ENCODE measurements at places on chromosomes 16 and 17.
A peak's percentile ranks its signal among the peaks of the same experiment; 100 is the strongest.

- DNase-seq = no peak
These were observed 24.2 kb downstream of the SIAH1 start for GRCh38 chr16:48361012-48361411.

GRCh38 chr16:89476379-89476778 lies 14.0 kb downstream of the ANKRD11 start:
- no peak for DNase-seq

DNA sequence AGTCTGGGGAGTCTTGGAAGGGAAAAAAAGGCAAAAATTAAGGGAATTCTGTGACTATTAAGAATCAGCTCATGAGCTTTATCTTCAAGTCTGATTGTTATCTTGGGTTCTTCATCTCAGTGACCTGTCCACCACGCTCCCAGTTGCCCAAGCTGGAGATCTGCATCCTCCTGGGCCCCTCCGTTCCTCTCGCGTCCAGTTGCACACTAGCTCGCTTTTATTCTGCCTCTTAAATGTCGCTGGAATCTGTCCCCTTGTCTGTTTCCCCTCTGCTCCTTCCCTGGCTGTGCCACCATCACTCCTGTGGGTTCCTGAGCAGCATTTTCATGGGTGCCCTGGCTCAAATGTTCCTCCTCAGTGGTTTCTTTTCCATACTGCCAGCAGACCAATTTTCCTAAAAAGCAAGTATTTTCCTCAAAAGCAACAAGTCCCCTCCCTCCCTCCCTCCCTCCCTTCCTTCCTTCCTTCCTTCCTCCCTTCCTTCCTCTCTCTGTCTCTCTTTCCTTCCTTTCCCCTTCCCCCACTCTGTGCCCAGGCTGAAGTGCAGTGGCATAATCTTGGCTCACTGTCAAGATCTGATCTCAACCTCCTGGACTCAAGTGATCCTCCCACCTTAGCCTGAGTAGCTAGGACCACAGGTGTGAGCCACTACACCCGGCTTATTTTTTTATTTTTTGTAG lies 1.4 kb downstream of the ENDOV start:
- no peak for DNase-seq

DNA sequence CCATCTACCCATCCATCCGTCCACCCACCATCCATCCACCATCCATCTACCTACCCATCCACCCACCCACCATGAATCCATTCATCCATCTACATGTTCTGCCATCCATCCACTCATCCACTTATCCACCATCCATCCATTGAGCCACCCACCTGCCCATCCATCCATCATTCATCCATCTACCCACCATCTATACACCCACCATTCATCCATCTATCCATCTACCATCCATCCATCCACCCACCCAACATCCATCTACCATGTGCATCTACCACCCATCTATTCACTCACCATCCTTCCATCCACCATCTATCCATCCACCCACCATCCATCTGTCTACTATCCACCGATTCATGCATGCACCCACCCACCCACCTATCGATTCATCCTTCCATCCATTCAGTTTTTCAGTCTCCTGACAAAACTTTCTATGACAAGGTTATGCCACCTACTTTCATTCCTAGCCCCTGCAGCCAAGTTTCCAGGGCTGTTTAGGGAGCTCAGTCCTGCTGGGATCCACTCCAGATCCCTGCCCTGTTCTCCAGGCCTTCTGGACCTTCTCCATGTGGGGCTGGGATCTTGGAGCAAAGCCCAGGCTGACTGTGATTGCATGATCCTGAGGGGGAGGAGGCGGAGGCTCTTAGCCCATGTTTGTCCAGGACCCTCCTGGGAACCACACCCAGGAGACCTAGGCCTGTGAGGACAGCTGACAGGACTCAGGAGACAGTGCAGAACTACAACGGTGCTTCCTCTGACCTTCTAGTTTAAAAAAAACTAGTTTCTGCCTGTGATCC lies 27.4 kb downstream of the BCO1 start:
- DNase-seq = no peak

- DNase-seq = no peak
These were observed 9.1 kb downstream of the UNC13D start for GRCh38 chr17:75834928-75835653.

DNA sequence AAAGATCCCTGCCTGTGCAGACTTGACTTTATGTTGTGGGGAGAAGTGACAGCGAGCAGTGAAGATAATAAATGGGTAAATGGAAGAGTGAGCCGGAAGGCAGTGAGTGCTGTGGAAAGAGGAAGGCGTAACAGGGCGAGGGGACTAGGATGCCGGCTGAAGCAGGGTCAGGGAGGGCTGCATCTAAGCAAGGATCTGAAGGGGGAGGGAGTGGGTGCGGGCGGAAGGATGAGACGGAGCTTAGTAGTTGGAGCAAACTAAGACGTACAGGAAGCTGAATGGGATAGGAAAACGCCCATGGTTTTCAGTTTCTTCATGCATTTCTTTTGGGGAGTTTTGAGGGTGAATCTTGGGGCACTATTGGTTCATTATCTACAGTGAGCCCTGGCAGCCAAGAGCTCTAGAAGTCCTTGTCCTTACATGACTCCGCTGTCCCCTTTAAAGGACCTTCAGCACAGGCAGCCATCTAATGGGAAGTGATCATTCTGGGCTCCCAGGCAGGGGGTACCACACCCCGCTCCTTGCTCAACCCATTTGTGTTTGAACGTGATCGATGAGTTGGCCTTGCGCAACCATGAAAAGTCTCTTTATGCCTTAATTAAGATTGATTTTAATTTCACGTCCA lies 10.4 kb upstream of the NAT9 start:
- DNase-seq = no peak

DNA sequence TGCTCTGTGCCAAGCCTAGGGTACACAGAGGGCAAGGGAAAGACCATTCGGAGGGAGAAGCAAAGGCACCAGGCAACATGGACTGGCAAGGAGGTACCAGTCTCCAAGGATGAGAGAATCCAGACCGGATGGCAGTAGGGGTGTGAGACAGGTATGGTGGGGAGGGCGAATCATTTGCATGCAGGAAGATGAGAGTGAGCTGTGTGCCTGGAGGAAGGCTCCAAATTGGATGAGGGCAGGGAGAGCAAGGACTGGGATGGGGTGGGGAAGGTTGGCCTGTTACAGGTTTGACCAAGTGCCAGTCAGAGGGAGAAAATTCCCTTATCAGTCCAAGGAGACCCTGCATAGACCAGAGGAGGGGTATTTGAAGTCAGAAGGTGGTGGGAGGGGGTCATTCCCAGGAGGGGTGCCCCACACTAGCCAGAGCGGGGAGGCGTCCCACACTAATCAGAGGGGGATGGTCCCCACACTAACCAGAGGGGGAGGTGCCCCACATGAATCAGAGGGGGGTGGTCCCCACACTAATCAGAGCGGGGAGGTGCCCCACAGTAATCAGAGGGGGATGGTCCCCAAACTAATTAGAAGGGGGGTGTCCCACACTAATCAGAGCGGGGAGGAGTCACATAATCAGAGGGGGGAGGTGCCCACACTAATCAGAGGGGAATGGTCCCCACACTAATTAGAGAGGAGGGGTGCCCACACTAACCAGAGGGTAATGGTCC lies 737 bp downstream of the CANT1 start:
- DNase-seq = no peak

DNA sequence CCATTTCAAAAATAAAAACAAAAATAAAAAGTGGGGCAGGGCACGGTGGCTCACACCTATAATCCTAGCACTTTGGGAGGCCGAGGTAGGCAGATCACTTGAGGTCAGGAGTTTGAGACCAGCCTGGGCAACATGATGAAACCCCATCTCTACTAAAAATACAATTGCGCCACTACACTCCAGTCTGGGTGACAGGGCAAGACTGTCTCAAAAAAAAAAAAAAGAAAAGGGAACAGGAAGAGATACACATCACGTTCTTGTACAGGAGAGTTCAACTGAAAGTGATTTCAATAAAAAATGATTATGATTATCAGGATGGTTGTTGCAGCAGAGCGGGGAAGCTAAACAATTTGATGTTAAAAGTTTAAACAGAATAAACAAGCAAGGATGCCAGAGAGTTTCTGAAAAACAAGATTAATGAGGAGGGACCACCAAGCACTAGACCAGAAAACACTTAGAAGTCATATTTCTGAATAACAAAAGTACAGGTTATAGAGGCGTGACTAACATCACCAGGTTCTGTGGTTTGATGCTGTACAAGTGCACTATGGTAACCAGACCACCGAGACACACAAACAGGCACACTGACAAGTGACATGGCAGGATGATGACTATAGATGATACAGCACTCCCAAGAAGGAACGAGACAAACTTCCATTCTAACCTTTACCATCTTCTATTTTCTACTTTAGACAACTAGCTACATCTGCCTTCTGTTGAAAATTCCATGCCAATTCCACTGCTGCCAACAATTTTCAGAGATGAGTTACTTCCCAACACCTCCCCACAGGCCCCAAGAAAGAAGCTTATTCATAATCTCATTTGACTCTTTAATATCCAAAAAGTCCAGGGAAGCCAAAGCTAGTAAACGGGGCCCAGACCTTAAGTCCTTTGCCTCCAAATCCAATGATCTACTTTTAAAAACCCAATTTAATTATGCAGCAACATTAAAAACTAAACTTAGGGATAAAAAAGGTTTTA lies 11.8 kb downstream of the DNAJA2 start:
- no peak for DNase-seq

GRCh38 chr17:77830816-77831473 lies 127.6 kb upstream of the TNRC6C start:
- DNase-seq = no peak

GRCh38 chr16:27351989-27352388 lies 38.2 kb downstream of the IL4R start:
- DNase-seq = no peak

DNA sequence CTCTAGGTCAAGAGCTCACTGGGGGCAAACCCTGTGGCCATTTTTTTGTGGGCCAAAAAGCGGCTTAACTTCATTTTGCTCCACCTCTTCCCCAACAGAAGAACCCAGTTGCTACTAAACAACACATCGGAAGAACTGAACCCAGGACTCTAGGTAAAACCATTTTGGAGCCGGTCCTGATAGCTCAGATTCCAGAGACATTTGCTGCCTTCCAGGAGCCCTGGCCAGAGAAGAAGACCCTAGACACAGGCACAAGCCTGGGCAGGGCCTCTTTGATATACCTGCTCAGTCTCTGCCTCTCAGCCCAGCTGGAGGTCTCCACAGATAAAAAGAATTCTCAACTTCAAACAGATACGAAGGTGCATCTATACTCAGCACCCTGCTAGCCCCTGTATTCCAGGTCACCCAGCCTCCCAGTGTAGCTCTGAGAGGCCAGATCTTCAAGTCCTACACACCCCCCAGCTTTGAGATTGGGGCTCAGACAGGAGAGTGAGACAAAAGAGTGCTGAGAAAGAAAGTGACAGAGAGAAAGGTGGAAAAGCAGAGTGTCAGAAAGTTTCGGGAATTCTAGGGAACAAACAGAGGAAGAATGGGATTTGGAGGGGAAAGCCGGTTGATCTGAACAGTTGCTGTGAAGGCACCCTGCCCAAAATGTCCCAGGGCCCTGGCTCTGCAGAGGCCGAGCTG lies 6.6 kb upstream of the HOXB9 start:
- no peak for DNase-seq

- peak; percentile 94 for DNase-seq
These were observed 13.4 kb downstream of the PER1 start for GRCh38 chr17:8138672-8139371.

DNA sequence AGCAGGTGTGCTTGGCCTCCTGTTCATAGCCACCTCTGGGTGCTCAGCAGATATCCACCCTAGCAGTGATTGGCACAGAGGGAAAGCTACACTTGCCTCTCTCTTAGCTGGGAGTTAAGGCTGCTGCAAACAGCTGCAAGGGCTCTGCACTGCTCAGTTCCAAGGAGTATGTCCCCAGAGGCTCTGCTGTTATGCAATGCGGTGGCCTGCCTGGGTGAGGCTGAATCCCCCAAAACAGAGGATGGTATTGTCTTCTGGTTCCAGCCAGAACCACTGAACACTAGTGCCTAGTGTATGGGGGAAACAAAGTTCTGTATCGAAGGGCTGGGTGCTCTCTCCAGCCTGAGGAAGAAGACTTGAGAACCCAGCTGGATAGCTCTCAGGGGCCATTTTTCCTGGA lies 16.8 kb downstream of the TMEM94 start:
- DNase-seq = no peak

DNA sequence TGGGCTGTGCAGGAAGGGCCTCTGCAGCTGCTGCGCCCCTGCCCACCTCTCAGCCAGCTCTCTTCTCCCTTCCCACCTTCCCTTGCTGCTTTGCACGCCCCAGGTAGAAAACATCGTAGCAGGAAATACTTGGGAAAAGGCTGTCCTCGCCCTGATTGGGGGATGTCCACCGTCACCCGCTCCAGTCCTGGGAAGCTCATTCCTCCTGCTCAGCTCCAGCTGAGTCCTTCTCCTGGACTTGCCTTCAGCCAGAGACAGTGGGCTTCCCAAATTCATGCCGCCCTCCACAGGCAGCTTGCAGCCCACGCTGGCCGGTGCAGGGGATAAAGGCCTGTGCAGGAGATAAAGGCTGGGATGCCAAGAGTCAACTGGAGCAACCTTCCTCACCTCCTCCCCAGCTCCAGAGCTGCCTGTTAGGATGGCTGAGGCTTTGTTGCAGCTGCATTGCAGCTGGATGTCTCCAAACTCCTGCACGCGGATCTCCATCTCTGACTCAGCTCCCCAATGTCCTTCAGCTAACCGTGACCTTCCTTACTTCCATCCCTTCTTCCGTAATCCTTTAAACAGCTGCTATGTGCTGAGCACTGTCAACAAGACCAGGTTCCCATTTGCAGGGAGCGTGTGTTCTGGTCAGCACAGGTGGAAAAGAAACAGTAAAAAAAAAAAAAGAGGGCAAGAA lies 402.0 kb upstream of the TNRC6C start:
- no peak for DNase-seq

DNA sequence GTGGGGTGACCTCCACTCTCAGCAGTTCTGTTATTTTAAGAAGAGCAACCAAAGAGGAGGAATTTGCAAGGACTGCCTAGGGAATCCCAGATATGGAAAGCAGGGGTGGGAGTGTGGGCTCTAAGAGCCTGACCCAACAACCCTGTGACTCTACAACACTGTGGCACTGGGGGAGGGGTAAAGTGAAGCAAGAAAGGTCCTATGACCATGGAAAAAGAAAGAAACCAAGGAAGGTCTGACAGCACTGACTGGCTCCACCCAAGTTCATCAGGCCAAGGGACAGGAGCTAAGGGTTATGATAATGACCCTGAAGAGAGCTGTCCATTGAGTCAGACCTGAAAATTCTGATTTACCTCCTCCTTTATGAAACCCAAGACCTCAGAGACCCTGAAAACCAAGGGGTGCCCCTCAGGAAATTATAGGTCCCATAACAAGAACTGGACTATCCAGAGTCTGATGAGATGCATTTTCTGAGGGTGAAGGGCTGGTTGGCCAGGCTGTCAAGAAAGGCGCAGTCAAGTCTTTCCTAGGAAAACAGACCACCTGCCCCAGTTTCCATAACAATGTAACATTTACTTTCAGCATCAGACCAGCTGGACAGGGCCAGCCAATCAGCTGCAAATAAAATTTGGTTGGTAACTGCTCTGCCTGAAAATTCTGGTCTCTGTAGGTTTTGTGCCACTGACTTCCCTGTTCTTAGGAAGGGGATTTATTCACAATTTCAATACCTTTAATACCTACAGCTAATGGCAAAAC lies 53.8 kb upstream of the MTMR4 start:
- no peak for DNase-seq

GRCh38 chr17:1727876-1728630 lies 3.5 kb downstream of the WDR81 start:
- no peak for DNase-seq

Measured in stimulated activated CD8-positive, alpha-beta memory T cell treated with anti-CD3 and anti-CD28 coated beads, Interleukin-15, amount 100 ng/mL, for 48 hours (primary cell).